ENCODE measurements at places on chromosomes 5 and 9.
A peak's percentile ranks its signal among the peaks of the same experiment; 100 is the strongest.

GRCh38 chr5:169411786-169412430, 111.0 kb upstream of the SLIT3 start:
- DNase-seq: no peak

- no peak for DNase-seq
Observed at GRCh38 chr5:7412409-7412808, 16.5 kb downstream of the ADCY2 start.

DNA sequence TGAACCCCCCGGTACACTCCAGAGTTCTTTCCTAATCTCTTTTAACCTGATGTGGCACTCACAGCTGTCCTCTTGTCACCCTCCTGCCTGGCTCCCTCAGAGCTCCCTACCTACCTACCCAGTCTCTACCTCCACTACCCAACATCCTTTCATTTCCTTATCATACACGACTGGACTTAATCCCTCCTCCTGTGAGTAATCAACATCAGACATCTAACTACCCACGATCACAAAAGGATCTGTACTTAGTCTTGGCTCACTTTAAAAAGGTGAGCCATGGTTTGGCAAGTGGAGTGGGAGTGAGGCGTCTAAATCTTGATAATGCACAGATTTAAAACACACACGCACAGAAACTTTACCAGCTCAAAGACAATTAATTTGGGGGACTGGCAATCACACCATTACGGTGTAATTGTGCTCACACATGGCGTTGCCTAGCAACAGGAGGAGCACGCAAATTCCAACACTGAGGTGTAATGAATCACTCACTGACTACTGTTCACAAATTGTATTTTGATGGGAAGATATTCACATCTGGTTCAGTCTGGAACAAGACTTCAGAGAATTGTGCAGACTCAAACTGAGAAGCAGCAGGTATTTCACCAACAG, 235.9 kb downstream of the EPB41L4A start:
- DNase-seq: no peak

DNA sequence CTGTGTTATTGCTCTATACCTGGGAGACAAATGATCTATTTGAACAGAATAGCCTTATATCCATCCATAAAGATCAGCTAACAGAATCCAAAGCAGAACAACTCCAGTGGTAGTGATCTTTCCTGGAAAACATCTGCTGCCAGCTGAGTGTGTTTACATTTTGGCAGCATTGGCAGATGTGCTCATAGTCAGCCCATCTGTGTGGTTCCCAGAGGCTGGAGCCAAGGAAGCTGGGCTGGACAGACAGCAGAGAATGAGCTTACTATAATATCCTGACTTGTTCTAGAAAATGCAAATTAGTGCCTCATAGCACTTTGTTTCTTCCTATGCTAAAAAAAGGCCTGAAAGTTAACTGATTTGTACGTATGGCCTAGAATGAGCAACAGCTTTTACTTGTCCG, 99.7 kb downstream of the ST8SIA4 start:
- no peak for DNase-seq

DNA sequence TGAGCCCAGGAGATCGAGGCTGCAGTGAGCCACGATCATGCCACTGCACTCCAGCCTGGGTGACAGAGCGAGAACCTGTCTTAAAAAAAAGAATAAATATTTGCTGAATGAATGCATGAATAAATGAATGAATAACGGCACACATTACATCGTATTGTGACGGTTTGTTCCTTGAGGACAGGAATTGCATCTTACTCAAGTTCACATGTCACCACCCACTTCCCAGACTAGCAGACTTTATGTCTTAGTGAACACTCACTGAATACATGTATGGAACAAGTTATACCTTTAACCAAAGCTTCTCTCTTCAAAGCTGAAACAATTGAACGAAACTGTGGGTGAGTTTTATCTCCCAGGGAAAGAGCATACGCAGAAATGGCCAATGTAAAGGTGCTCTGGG, 53.2 kb upstream of the TRAF1 start:
- DNase-seq: no peak

DNA sequence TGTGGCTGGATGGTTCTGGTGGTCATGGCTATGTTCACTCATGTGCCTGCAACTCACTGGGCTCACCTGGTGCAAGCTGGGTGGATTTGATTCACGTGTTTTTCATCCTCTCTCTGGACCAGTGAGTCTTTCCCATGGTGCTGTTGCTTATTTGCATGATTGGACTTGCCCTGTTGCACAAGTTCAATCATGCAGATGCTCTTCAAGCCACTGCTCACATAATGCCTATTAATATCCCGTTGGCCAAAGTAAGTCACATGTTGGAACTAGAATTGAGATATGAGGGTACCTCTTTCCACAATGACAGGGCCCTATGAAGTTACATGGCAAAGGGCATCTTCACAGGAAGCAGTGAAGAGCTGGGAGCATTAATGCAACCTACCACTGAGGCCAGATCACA, 26.5 kb upstream of the MROH2B start:
- no peak for DNase-seq

GRCh38 chr9:77987880-77988525, 43.6 kb downstream of the GNAQ start:
- no peak for DNase-seq

GRCh38 chr5:177130211-177131018, 3.2 kb upstream of the NSD1 start:
- no peak for DNase-seq

- DNase-seq: peak; percentile 15
Observed at GRCh38 chr5:101045689-101046088, 142.6 kb upstream of the ST8SIA4 start.

DNA sequence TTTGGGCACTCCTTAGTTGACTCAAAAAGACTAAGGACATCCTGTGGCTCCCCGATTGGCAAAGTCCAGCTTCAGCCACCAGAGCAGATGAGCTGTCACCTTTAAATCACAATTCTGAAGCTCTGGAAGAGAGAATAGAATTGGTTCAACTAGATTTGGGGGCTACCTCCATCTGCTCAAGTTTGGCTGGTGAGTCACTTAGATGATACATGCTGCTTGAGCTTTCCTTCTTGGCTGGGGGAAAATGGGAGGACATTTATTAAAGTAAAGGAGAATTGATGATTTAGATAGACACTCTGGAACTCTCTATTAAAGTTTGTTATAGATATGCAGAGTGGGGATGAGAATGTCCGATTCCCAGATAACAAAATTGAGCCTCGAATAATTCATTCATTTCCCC, 30.0 kb upstream of the GRIA1 start:
- DNase-seq: no peak

DNA sequence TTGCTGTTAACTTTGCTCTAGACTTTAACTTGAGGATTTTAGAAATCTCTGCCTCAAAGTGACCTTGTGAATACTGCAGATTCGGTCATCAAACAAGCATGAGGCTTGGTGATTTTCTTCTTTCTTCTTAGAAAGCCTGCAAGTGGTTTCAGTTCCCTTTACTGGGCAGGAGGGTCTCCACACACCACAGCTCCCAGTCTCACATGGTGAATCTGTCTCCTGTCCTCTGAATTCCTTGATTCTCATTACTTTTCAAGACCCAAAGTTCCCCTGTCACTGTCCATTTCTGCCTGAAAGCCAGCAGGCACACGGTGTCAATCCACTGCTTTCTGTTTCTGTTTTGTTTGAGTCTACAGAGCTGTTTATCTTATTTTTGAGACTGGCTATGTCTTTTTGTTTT, 14.1 kb downstream of the HSPB3 start:
- DNase-seq: no peak

GRCh38 chr5:135979510-135979909, 24.7 kb upstream of the LECT2 start:
- no peak for DNase-seq

DNA sequence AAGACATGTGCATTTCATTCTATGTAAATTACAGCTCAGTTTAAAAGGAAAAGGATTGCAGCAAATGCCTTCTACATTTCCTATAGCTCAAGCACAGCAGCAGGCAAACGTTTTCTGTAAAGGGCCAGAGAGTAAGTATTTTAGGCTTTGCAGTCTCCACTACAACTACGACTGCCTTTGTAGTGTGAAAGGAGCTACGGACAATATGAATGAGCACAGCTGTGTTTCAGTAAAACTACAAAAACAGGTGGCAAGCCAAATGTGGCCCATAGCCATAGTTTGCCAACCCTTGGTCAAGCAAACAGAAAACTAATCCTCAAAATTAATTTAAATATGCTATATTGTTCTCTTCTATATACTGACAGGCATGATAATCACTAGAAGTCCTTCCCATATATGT, 7.2 kb downstream of the PTBP3 start:
- no peak for DNase-seq

GRCh38 chr5:159515909-159516415, 185.7 kb upstream of the IL12B start:
- peak; percentile 59 for DNase-seq

GRCh38 chr5:133825631-133826289, 142.7 kb downstream of the C5orf15 start:
- DNase-seq: peak; percentile 11

DNA sequence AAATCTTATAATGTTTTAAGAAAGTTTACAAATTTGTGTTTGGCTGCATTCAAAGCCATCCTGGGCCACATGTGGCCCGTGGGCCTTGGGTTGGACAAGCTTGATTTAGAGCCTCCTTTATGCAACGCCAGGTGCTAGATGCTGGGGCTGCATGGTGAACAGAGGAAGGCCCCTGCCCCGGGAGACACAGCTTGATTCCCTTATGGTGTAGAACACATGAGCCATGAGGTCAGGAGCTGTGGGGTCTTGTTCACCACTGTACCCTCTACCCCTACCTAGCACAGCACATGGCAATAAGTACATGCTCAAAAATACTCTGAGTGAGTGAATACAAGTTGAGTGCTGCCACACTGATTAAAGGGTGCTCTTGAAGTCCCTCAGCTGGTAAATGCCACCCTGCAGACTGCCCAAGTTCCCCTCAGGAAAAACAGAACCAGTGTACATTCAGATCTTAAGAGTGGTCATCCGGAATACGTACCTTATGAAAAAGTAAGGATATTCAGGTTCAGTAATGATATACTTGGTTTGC, 71.9 kb downstream of the ARRDC3 start:
- no peak for DNase-seq

DNA sequence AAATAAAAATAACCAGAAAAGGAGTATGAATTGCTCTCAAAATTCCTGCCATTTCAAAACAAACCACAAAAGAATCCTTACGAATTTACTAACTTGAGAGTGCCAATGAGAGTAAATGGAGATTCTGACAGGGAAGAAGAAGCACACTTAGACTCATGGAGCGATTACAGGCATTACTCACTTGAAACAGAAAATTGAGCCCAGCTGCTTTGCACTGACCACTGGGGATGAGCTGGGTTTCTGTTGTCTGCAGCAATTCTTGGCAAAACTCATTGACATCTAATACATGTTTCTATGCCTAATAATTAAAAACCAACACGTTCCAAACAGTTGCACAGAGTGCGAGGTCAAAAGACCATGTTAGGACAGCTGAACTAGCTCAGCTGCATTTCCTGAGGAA, 731.6 kb downstream of the DNAH5 start:
- DNase-seq: no peak

- peak; percentile 61 for DNase-seq
Observed at GRCh38 chr5:109468737-109469420, 59.1 kb upstream of the PJA2 start.

DNA sequence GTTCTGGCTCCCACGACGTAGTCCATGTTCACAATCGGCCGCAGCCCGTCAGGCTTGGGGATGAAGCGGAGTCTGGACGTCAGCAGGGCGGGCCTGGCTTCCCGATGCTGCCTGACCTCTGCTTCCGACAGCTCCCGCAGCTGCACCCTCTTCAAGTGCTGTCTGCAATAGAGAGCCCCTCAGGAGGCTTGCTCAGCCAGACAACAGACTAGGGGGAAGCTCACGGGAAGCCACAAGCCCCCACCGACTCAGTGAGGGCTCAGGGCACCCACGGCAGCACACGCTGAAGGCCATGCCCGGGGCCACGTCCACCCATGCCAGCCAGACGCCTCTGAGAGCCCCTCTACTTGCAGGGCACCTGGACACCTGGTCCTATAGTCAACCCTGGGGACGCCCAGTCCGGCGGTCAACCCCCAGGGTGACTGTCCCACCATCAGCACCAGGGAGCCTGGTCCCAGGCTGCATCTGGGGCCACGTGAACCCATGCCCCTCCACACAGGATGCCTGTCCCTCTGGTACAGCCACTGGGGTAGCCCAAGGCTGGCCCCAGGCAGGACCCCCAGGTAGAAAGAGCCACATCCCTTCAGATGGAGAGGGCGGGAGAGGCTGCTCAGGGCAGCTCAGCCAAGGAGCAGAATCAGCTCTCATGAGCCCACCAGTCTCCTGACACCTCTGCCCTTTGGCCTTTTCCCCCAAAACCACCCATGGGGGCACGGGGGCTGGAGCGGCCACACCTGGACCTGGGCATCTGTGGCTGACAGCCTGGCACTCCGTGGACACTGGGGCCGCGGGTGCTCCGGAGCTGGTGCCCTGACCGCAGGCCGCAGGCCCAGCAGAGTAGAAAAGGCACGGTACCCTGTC, 14.5 kb downstream of the TERT start:
- no peak for DNase-seq

DNA sequence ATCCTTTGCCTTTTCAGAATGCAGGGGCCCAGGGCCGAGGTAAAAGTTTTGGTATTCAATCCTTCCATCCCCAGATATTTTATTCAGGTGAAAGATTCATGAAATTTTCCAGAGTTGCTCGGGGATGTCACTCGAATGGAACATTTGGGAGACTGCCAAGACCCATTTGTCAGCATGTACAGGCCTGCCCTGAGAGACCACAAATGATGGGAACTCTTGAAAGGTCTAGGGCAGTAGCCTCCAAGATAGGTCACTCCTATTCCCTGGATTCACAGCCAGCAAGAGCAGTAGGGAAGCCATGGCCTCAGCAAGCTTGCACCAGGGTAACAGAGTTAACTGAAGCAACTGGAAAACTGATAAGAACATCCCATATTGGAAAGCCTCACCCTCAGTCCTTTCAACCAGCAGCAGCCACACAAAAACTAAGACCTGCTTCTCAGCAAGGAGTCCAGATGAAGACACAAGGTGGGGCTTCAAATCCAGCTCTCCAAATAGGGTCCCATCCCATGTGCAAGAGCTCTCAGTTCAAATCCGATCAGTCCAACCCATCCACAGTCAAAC, 12.5 kb downstream of the CARD6 start:
- DNase-seq: no peak

GRCh38 chr5:74361406-74362358, 278.8 kb downstream of the ENC1 start:
- DNase-seq: no peak

- no peak for DNase-seq
Observed at GRCh38 chr9:109499631-109500410, 1.7 kb upstream of the PTPN3 start.

DNA sequence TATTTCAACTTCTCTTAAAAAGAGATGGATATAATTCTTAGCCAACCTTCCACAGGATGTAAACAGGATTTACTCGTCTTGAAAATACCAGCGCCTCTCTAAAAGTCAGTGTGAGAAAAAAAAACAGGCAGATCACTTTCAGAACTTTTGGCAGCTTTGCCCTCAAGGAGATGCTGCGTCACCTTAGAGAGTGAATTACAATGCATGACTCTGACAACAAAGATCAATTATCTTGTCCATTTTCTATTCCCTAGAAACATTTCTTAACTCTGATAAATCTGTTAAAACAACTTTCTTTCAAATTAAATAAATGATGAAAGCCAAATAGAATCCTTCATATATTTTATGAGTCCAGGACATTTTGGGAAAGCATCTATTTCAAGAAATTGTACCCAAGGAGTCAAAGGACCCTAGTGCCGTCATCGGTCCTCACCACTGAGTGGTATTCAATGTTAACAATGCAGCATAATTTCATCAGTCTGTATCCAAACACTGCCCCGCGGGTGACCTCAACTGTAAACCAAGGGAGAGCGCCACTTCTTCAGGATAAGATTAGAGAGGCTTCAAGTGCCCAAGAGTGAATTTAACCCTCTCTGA, 536.0 kb downstream of the PDE4D start:
- DNase-seq: no peak

All from CD4-positive, alpha-beta memory T cell (primary cell).